ENCODE measurements at places on chromosomes 7 and 10. TPM values are rescaled to one million over a fixed set of nuclear protein-coding genes. Genes with fewer than 3 reads are reported as not detected.

The MBL2 gene
- total RNA-seq, result not detected

- no peak for DNase-seq
- peaks cover 6% of the 10 kb centered on the region for H3K4me1 ChIP-seq
- H3K36me3 ChIP-seq, result peaks cover 41% of the 10 kb centered on the region
- no peak overlapping the region for H3K4me3 ChIP-seq
Observed at GRCh38 chr7:133344275-133344674, 91.4 kb downstream of the EXOC4 start.

GRCh38 chr10:21989453-21990154 is 13.9 kb downstream of the DNAJC1 start:
- no peaks in the 10 kb centered on the region for H3K4me1 ChIP-seq
- 0 out of 2 replicates have a peak, but pooled peaks cover 3% of the 10 kb centered on the region for H3K36me3 ChIP-seq
- H3K4me3 ChIP-seq, result no peak overlapping the region
- H3K27ac ChIP-seq, result no peak overlapping the region
- no peaks in the 10 kb centered on the region for H3K27me3 ChIP-seq
- DNase-seq, result peak; percentile 72

- H3K4me1 ChIP-seq, result no peaks in the 10 kb centered on the region
- H3K4me3 ChIP-seq, result no peak overlapping the region
- DNase-seq, result no peak
Observed at GRCh38 chr10:52276986-52277385, 37.1 kb upstream of the DKK1 start.

DNA sequence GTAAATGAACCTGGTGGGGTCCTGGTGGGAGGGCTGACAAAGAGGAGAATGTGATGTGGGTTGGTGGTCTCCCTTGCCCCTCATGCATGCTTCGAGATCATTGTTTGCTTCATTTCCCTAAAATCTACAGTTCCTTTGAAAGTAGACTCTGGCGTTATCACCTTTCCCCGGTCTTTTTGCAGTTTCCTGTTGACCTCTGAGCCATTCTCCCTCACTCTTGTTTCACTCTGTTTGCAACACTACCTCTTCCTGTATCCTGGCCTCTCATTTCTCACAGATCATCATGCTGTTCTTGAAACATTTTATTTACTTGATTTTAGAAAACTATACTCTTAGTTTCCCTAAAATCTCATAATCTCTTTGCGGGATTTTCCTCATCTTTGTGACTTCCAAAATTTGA is 179.8 kb downstream of the WNT2 start:
- H3K4me1 ChIP-seq, result peaks cover 7% of the 10 kb centered on the region
- no peaks in the 10 kb centered on the region for H3K27me3 ChIP-seq
- no peak for DNase-seq
- no peak overlapping the region for H3K27ac ChIP-seq

DNA sequence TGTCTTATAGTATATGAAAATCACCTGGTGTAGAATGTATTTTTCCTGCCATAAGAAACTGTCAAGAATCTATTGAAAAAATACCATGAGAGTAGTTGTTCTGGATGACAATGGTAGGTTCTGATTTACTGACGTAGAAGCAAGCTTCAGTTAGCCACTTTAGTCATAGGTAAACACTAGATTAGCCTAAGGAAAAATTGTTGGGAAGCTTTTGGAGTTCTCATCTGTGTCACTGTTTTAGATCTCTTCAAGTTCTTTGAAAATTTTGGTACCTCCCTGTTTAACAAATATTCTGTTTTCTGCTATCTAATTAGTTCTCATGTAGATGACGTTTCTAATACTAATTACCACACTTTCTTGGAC is 131.8 kb downstream of the ADK start:
- H3K36me3 ChIP-seq, result no peaks in the 10 kb centered on the region
- H3K4me1 ChIP-seq, result no peaks in the 10 kb centered on the region
- H3K27me3 ChIP-seq, result no peaks in the 10 kb centered on the region
- H3K4me3 ChIP-seq, result no peak overlapping the region

DNA sequence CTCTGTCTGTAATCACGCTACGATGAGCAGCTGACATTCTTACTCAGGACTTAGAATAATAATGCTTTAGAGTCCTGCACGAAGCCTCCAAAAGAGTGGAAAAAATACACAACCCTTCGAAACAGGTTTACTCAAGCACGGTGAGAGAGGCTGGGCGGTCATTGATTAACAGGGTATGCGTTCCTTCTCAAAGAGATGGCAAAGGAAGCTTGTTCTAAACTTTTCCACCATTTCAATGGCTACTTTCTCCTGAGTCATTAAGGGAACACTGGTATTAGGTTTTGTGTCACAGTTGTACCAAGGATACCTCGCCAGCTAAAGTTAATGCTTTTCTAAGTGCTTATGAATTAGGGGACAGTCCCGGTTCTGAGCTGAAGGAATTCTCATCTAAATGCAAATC is 141.9 kb upstream of the RHEB start:
- H3K27ac ChIP-seq, result no peak overlapping the region
- no peak overlapping the region for H3K4me3 ChIP-seq
- H3K27me3 ChIP-seq, result no peaks in the 10 kb centered on the region
- H3K4me1 ChIP-seq, result no peaks in the 10 kb centered on the region
- no peaks in the 10 kb centered on the region for H3K36me3 ChIP-seq
- DNase-seq, result no peak

- no peak overlapping the region for H3K27ac ChIP-seq
- peak; percentile 63 for DNase-seq
- no peaks in the 10 kb centered on the region for H3K36me3 ChIP-seq
- H3K4me3 ChIP-seq, result no peak overlapping the region
Observed at GRCh38 chr10:63977329-63977923, 456.2 kb downstream of the REEP3 start.

DNA sequence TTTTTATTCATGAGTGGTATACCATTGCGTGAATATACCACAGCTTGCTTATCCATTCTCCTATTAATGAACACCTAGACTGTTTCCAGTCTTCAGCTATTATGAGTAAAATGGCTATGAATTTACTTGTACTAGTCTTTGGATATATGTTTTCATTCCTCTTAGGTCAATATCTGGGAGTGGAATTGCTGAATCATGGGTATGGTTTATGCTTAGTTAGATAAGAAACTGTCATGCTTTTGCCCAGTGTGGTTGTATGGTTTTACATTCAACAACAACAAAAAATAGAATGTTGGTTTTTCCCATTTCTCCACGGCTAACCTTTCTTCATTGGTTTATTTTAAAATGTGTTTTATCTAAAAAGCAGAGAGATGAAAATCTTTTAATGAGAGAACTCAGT is 308.3 kb downstream of the PHF14 start:
- no peak overlapping the region for H3K4me3 ChIP-seq
- no peaks in the 10 kb centered on the region for H3K4me1 ChIP-seq
- no peaks in the 10 kb centered on the region for H3K27me3 ChIP-seq
- H3K36me3 ChIP-seq, result peaks cover 4% of the 10 kb centered on the region
- no peak for DNase-seq

Measured in H9 (cell line).